ENCODE measurements at places on chromosomes 4 and X.

DNA sequence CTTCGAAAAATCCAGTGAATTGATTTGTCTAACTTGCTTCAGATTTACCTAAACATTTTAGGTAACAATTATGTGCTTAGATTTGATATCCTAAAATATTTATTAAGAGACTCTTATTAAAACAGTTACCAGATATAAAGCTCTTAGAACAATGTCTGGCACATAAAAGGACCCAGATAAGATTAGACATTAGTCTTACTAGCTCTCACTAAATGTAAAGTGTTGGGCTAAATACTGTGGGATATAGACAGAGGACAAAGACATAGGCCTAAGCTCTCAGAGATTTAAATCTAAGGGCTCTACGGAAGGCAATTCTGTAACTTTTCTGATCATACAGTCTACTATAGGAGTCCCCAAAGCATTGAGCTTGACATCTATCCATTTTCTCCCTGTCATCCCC is 94.4 kb upstream of the TRPC3 start:
- DNase-seq: no peak

DNA sequence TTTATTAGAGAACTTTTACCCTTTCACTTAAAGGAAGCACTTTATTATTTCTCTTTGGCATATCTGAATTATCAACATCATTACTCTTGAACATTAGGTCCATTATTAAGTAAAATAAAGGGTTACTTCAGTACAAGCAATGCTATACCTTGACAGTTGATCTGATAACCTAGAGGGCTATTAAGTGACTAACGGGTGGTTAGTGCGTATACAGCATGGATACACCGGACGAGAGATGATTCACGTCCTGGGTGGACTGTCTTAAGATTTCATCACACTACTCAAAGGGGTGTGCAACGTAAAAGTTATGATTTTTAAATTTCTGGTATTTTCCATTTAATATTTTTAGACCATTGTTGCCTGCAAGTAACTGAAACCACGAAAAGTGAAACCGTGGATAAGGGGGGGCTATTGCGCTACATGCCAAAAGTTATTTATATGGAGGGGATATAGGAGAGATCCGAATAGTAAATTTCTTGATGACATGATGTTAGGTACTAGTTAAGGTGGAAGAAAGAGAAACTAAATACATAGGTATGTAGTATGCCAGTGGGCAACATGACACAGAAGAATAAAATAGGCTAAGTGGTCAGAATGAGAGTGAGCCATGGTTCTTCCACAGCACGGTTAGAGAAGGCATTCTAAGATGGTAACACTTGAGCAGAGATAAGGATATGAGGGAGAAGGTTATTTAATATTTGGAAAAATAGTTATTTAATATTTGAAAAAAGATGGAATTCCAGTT is 230.8 kb upstream of the ANKRD50 start:
- no peak for DNase-seq

DNA sequence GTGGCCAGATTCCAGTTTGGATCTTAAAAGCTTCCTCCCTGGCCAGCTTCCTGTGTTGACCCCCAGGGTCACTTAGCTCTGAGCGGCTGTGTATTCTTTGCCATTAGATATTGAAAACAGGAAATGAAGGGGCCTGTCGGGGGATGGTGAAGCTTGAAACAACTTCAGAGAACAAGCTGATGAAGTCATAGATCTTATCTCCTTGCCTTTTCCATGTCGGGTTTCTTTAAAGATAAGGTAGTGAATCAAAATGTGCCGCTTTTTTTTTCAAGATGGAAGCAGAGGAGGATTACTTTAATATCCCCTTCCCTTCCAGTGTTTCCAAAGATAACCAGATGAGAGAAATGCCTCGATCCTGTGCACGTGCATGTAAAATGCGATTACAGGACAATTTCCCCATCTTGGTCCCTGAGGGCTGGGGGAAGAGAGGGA is 508.5 kb downstream of the MID1IP1 start:
- DNase-seq: no peak

DNA sequence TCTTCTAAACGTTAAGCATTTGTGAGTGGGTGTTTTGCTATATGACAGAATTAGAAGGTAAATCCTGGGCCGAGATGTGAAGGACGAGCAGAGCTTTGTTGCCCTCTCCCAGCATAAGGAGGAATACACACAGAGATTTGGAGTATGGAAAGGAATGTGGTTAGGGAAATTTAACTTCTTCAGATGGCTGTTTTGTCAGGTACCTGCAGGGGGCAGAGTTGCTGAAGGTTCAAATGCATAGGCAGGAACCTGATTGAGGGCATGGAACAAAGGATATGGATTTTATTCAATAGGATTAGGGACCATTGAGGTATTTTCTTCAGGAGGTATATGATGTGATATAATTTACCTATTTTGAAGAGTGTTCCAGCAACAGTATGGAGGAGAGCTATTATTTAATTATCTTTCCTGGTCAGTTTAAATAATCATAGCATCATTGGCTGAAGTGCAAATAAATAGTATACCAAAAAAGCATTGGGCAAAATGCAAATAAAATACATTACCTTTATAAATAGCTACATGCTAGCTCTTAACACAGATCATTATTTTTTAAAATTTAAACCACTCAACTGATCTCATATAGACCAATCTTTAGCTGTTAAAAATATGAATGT is 143.6 kb downstream of the SLIT2 start:
- DNase-seq: no peak

- no peak for DNase-seq
These were observed 505.0 kb downstream of the ARAP2 start for GRCh38 chr4:35739308-35739707.

GRCh38 chr4:93764639-93765246 is 63.8 kb upstream of the ATOH1 start:
- DNase-seq: no peak

Measured in NCI-H524 treated with DMSO at 0.1 percent for 48 hours (cell line).